Activated T-cell treated with anti-CD3 and anti-CD28 coated beads, Interleukin-2, amount 50 U/mL, for 1 hour (primary cell): ENCODE measurements at places on chromosomes 11 and 22.

- no peak for DNase-seq
Observed at GRCh38 chr11:120123946-120124345, 14.0 kb downstream of the TRIM29 start.

DNA sequence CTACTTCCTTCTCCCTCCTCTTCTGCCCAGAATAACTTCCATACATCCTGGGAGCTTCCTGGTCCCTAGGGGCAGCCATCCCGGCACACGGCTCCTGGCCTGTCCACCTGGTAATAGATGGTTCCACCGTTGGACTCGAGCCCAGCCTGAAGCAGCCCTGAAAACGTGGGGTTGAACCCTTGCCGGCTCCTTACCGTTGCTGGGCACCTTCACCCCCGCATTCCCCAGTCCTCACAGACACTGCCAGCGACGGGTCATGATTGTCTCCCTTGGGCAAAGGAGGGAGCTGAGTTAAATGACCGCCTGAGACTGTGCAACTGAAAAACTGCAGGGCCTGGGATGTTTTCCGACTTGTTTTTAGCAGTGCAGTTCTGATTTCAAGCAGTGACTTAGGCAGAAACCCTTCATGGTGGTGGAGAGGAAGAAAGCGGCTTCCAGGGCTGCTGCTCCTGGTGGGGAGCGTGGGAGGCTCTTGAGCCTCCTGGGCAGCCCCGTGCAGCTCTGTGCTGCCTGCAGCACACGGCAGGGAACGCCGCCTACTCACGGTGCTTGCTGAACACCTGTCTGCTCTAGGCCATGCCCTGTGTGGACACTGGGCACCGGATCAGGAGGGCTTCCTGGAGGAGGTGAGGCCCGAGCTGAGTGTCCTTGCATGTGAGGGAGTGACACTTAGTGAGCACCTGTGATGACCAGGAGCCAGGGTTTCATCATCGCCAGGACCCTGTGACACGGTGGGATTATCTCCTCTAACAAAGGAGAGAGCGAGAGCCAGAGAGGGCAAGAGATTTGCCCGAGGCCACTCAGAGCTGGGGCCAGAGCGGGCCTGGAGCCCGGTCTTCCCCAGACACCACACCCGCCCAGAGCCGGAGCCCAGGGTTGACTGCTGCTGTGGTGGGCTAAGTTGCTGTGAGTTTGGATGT, 77.4 kb downstream of the FBLN1 start:
- no peak for DNase-seq

- DNase-seq: no peak
Observed at GRCh38 chr22:45867906-45868555, 108.9 kb downstream of the WNT7B start.

- no peak for DNase-seq
Observed at GRCh38 chr11:31995525-31996094, 95.3 kb upstream of the RCN1 start.

DNA sequence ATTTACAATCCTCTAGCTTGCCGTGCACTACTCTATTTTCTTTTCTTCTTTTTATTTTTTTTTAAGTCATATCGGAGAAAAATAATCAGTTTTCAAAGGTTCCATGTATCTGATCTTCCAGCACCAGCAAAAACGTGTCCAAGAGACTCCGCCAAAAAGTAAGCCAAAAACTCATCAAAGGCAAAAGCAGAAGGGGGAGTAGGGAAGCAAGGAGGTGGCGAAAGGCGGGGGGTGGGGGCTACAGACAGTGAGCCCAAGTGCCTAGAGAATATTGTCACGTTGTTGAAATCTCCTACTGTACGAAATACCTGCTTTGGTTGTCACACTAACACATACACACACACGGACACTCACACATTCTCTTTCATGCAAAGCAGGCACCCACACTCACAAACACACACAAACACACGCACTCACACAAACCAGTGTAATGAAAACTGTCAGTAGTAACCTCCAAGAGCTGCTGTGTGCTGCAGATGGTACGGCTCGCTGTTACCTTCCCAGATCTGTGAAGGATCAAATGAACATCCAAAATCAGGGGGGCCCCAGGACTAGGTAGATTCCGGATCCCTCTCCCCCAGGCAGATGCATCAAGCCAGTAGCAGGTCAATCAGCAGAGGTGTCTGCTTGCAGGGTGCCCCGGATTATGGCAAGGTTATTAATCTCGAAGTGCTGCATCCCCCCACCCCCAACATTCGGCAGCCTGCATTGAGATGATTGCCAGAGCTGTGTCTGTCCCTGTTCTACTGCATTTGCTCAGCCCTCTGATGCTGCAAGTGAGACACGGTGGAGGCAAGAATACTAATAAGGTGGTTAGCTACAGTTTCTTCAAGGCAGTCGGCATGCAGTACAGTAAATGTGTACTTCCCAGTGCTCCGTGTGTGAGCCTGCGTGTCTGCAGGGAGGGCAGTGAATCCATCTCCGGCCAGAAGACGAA, at the start of gene LRRC4C:
Gene LRRC4C, minus strand, starts transcription at position 188 of the 937 bp plus-strand sequence.
- no peak for DNase-seq
